Liver (tissue), 10 donors: ENCODE measurements at places on chromosomes 7 and 10.

GRCh38 chr10:89263091-89263490, 11.5 kb upstream of the LIPA start:
- no peak for DNase-seq

DNA sequence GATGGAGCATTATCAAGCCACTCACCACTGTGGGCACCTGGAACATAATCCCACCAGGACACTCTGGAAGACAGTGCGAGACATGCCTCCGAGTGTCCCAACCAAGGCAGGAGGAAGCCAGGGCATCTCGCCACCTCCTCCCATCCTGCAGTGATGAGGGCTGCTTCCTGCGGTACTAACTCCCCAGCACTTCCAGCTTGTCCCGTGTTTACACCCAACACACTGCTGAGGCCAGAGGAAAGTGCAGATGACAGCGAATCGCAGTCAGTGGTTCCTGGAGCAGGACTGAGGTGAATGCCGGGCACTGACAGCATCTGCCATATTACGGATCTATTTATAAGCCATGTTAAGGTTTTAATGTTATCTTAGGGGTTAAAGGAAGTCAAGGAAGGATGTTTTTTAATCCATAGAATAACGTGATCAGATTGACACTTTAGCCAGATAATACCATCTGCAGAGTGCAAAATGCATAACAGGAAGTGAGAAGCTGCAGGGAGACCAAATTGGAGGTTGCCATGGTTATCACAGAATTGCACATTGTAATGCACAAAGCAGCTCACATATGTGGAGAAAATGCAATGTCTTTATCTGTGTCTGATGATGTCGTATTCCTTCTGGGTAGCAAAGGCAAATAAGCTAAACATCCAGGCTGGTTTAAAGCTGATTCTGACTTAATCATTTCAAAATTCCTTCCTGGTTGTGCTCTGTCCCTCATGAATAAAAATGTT, 314.1 kb upstream of the C7orf33 start:
- no peak for DNase-seq

GRCh38 chr10:46031648-46032532, 1.5 kb upstream of the NCOA4 start:
- no peak for DNase-seq

GRCh38 chr10:513393-513792, 176.1 kb downstream of the DIP2C start:
- no peak for DNase-seq

DNA sequence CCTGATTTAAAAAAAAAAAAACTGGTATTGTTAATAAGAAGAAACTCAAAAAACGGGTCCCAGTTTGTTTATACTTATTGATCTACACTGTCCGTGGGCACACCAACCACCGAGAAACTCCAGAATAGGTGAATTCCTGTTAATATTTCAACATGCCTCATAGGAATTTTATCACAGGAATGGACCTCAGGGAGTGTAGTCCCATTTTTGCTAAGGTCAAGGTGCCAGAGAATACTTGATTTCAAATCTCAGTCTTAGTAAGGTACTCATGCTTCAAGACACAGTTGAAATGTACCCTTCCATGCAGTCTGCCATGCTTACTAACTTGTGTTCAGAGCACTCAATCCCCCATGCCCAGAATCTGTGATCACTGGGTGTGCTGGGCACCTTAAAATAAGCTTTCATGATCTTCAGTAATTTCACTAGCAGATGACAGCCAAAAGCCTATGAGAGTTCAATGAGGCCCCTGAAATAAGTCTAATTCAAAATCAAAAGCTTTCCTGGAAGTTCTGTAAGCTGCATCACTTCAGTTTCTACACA, 385.7 kb downstream of the TNS3 start:
- DNase-seq, result no peak

DNA sequence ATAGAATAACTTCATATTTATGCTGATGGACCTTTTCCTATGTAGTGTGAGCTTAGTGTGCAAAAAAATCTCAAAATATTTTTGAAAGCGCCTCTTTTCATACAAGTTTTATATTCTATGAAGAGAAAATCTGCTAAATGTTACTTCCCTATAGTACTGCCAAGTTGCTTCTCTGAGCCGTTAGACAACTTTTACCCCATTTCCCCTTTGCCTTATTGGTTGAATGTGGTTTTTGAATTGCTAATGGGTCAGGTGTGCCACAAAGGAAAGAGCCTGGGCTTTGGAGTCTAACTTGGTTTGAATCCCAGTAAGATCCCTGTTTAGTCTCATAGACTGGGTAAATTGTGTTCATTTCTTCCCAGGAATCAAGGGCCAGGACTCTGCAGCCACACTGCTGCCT, 261.5 kb downstream of the SNX10 start:
- DNase-seq, result no peak

- no peak for DNase-seq
Observed at GRCh38 chr10:45490277-45490676, 116.3 kb downstream of the ALOX5 start.

- DNase-seq, result no peak
Observed at GRCh38 chr7:94145602-94146001, 141.4 kb upstream of the BET1 start.

DNA sequence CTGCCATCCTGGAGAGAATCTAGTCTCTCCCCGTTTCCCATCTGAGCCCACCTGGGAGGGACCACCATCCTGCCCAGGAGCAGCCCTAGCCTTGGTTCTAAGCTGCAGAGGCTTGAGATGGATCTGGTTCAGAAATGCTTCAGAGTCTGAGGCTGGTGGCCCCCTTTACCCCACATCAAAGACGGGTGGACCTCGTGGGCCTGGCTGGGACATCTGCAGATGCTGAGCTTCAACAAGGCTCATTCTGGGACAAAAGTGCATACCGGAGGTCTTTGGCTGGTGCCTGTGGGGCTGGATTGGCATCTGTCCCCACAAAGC, 4.9 kb upstream of the IRF5 start:
- no peak for DNase-seq

GRCh38 chr10:10017716-10018115, 1000.0 kb upstream of the CELF2 start:
- DNase-seq, result no peak

DNA sequence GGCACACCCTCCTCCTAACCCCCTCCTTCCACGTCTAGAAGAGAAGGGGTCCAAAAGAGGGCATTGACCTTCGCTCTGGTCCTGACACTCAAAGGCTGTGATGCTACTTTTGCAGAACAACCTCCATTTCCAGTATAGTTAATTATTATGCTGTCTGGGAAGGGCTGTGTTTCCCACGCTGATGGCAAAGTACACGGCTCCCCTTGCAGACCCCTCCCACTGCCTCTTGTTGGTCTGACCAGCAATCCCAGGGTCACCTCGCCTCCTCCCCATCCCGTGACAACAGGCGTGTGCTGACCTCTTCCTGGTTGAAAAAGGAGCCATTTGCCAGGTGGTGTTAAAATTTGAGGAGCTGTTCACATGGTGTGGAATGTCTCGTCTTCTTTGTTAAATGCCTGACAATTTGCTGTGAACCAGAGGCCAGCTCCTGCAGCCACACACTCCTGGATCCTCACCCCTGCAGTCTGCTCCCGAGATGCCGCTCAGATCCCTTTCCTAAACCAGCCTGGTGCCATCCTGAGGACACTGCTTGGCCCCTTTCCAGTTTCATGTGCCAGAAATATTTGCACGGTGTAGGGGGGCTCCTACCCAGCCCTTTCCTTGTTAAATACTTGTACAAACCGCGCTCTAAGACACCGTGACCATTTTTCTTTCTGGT, 321.7 kb downstream of the WDR37 start:
- peak; percentile 25 for DNase-seq

GRCh38 chr7:22417841-22418240, 60.9 kb upstream of the RAPGEF5 start:
- DNase-seq, result no peak

DNA sequence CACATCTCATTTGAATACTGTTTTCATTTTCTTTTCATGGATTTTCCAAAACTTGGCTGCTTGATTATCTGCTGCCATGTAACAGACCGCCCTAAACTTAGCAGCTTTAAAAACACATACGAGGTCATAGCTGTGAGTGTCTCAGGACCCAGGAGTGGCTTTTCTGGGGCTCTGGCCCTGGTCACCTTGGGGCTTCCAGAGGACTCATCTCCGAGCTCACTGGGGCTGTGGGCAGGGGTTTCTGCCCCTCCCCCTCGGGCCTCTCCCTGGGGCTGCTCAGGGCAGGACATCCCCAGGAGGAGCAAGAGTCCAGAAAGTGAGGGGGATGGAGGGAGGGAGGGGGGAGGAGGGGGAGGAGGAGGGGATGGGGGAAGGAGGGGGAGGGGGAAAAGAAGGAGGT, 77.0 kb downstream of the NKX6-2 start:
- DNase-seq, result no peak

- DNase-seq, result no peak
Observed at GRCh38 chr10:32923849-32924248, 34.2 kb downstream of the ITGB1 start.

DNA sequence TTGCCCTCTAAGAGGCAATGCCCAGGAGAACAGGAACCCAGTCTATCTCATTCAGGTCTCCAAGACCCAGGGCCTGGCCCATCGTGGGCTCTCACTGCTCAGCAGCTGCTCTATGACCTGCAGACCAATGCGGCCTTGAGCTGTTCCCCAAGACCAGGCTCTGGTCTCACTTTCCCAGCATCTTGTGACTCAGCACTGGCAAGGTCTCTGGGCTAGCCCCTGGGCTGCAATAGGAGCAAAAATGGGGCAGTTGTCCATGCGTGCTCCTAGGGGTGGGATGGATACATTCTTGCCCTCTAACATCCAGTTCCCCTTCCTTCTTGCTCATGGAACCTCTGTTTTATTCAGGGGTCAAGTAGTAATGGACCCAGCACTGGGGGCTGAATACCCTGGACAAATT, 13.5 kb downstream of the GCK start:
- DNase-seq, result peak; percentile 20

DNA sequence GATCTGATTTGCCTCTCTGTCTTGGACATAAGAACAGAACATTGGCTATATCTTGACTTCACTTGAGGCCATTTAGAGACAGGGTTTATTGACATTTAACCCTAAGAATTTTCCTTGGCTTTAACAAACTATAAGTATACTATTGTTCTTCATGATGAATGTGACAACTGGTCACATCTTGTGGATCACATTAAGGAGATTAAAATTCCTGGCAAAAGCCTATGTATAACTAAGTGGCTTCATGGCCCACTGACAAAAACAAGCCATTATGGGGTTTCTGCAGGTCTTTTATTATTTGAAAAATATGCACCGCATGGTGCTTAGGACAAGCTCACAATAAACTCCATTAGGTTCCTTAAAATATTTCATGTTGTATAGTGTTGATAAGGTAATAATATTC, 54.8 kb downstream of the THNSL1 start:
- DNase-seq, result no peak

DNA sequence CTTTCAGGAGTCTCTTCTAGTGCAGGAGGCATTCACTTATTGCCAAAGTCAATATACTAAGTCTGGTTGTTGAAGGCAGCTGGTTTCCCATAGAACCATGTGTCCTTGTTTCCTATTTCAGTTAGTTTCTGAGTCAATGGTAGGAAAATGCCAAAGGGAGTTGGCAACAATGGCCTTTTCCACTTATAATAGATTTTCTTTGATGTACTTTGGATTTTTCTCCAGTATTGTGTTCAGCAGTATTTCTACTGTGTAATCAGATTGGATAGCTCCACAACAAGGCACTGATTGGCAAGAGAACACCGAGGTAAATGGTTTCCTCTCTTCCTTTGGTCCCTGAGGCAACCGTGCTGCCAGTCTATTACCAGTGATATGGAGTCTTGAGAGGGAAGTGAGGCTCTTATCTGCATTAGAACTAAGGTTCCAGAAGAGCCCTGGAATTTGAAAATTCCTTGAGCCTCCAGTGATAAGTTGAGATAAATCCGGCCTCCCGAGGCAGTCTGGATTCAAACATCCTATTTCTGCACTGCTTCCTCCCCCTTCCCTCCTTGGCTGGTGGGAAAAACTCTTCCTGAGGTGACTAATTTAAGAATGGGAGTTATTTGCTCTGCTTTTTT, 7.9 kb upstream of the SEPTIN7 start:
- DNase-seq, result no peak

- DNase-seq, result no peak
Observed at GRCh38 chr10:62199584-62199983, 69.1 kb downstream of the RTKN2 start.

- no peak for DNase-seq
Observed at GRCh38 chr7:158454631-158455030, 133.0 kb downstream of the PTPRN2 start.

DNA sequence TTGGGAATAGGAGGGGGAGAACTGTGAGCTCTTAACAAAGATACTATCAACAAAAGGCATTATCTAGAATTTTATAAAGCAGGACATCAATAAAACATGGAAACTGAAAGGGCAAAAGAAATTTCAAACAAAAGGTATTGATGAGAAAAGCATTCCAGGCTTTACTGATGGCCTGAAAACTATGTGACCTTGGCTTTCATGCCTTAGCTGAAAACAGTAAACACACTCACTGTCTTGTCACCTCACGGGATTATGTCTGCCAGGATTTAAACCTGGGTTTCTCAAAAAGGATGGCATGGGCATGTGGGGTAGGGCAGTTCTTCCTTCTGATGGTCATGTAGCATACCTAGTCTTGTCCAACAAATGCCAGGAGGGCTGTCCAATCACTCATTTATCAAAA, 22.9 kb downstream of the DOCK4 start:
- DNase-seq, result no peak

GRCh38 chr10:124627866-124628675, 116.1 kb downstream of the FAM53B start:
- no peak for DNase-seq

DNA sequence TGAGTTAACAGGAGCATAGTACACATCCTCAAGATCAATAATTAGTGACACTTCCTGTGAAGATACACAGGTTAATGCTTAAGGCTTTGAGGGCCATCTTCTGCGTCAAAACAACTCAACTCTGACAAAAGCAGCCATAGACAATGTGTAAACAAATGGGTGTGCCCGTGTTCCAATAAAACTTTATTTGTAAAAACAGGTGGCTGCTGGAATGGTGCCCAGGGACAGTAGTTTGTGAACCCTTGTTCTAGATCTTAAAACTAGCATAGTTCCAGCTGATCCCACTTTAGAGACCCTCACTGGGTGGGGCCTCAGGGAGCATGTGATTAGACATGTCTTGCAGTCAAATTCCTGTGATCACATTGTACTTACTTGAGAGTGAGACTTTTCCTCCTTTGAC, 7.8 kb downstream of the OR2A14 start:
- DNase-seq, result no peak

DNA sequence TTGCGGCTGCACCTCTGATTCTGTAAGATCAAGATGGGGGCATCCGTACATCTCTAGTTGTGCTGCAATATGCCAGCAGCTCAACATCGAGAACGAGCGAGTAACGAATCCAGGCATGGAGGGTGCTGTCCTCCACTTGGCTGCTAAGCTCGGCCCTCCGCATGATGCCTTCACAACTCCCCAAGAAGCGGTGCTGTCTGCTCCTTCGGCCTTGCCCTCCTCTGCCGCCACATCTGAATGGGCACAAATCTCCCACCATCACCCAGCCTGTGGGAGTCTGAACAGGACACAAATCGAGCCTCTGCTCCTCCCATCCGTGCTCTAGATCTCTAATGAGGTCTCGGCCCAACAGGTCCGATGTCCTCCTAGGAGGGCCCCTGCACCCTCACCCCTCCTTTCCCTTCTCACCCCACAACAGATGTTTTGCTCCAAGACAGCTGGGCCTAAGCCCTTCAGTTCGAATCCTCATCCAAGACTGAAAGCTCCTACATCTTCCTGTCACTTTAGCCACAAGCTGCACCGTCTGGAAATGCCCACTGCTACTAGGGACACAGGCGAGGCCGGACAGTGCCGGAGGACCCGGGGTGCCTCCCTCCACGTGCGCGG, 86.7 kb downstream of the ZNF33B start:
- DNase-seq, result peak; percentile 38
